ENCODE measurements at places on chromosomes 4 and X.

DNA sequence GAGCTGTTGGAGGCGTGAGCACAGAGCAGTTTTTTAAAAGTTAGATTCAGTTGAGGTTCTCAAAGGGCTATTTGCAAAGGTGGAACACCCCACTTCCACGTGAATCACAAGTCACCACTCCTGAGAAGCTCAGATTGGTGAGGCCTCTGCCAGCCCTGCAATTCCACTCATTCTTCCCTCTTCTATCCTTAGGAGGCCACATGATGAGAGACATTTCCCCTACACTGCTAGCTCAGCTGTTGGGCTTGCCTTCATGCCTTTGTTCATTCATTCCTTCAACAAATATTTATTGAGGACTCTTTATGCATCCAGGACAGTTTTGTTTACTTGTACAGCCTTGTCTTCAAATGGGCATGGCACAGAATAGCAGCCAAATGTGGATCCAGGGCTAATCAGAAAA lies 3.7 kb downstream of the SRPX2 start:
- DNase-seq, result no peak

DNA sequence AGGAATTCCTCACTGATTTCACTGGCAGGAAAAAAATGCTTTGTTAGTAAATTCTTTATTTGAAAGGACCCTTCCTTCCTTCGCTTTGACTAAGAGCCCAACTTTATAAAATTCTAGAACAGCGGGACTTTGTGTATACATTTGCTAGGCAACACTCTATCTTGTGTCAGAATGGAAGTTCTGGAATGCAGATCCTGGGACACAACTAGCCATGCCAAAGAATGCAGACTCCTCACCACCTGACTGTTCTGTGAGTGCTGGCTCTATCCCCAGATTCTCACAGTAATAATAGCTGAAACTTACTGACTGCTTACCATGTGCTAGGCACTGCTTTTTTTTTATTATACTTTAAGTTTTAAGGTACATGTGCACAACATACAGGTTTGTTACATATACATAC lies 73.3 kb upstream of the ZDHHC15 start:
- no peak for DNase-seq

- no peak for DNase-seq
Measured at GRCh38 chr4:140680686-140681085, 75.5 kb downstream of the TBC1D9 start.

DNA sequence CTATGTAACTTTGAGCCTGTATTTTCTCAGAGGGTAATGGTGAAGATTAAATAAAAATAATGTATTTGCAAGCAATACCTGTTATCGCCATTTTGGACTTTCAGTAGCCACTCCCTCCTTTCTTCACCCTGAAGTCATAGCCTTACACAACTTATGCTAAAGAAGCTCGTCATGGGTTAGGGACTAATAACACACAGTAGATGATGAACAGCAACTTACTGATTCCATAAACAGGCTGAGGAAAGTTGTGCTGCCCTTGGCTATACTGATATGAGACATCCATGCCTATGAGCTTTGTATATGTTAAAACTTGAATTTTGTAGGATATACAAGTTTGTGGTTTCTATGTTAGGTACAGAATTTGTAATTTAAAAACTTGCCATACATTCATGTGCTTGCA lies 31.7 kb upstream of the EIF1AX start:
- DNase-seq, result no peak

- no peak for DNase-seq
Measured at GRCh38 chr4:7909463-7910262, 30.0 kb downstream of the AFAP1 start.

DNA sequence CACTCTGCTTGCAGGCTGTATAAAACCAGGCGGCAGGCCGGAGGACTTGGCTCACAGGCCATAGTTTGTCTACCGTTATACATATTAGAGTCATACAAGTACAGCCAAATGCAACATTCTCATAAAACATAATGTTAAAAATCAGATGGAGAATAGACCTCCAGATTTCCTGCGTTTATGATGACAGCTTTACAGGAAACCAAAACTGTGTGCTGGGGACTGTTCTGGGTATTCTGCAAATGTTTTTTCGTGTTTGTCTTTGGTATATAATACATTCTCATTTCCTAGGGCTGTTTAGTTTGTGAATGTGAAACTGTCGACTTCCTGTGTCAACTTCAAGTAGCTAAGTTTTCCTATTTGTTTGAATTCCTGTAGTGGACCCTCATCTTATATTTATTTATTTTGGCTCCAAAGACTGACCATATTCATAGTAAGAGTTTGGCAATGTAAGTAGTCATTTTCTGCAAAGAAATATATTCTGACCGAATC lies 79.5 kb upstream of the FAM9C start:
- no peak for DNase-seq

GRCh38 chr4:121093261-121093660 lies 20.9 kb upstream of the NDNF start:
- no peak for DNase-seq

Data from bone marrow (tissue), 2 donors.